ENCODE measurements at places on chromosomes 1 and 21.
A peak's percentile ranks its signal among the peaks of the same experiment; 100 is the strongest.

GRCh38 chr1:230385930-230386329 is 40.2 kb downstream of the PGBD5 start:
- no peak for DNase-seq

DNA sequence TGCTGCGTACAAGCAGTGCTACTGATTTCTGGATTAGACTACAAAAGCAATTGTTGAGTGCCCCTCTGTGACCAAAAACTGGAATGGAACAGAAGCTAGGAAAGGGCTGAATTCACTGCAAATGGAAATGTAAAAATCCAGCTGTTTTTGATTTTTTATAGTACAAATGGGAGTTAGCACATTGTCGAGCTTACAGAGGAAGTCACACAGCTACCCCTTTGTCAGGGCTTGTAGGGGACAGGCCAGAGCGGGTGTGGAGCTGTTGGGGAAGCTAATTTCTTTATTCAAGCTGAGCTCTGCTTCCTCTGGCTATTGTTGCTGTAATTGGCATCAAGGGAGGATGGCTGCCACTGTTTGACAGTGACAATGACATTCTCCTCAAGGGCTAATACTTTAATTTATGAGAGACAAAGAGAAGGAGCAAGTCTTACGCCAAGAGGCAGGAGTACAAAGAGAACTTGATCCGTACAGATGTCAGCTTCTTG is 96.1 kb downstream of the SLC35F3 start:
- no peak for DNase-seq

DNA sequence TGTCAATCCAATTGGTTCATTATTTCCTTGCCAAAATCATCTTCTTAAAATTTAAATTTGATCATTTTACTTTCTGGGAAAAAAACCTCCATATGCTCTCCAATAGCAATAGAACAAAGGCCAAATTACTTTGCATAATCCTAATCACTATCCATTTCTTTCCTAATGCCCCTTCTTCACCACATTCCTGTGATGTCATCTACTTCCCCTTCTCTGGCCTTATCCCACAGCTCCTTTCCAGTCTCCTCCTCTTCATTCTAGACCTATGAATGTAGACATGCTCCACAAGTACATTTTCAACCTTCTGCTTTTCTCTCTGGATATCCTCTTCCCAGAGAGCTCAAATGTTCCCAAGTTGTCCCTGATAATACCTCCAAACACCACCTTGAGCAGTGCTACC is 216.6 kb downstream of the MRPL39 start:
- DNase-seq: no peak

GRCh38 chr1:219708919-219709543 is 96.1 kb upstream of the ZC3H11B start:
- DNase-seq: no peak

GRCh38 chr1:26700711-26701110 is 4.9 kb downstream of the ARID1A start:
- DNase-seq: no peak

- no peak for DNase-seq
These were observed 24.8 kb upstream of the EDN2 start for GRCh38 chr1:41509270-41509671.

DNA sequence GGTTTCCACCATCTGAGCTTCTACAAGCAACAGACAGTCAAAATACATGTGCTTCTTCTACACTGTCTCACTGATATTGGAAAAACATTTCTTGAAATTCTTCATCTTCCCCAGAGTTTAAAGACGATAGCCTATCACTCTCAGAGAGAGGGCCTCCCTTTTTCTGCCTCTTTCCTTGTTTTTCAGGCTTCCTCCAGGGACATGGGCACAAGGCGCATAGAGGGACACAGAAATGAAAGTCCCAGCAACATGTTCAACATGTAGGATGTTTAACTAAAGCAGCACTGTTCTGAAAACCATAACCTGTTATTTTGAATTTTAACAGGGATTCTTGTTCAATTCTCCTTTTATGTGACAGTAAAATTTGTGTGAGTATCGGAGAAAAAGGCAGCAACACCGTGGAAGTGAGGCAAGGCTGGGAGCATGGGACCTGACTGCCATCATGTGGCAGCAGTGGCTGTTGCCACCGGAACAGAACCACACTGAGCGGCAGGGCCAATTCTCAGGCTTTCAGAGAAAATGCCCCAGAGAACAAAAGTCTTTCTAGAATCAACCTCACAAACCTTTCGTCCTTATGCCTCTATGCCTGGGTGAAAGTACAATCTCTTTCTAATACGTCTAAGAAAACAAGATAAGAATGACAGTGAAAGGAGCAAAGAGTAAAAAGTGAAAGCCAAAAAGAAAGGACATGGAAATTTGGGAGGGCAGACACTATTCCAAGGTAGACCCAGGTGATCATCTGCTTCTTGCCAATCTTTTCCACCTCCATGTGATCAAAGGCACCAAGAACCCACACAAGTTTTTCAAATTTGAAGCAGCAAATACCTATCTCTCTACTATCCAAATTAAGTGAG is 54.5 kb downstream of the PCNX2 start:
- DNase-seq: no peak

DNA sequence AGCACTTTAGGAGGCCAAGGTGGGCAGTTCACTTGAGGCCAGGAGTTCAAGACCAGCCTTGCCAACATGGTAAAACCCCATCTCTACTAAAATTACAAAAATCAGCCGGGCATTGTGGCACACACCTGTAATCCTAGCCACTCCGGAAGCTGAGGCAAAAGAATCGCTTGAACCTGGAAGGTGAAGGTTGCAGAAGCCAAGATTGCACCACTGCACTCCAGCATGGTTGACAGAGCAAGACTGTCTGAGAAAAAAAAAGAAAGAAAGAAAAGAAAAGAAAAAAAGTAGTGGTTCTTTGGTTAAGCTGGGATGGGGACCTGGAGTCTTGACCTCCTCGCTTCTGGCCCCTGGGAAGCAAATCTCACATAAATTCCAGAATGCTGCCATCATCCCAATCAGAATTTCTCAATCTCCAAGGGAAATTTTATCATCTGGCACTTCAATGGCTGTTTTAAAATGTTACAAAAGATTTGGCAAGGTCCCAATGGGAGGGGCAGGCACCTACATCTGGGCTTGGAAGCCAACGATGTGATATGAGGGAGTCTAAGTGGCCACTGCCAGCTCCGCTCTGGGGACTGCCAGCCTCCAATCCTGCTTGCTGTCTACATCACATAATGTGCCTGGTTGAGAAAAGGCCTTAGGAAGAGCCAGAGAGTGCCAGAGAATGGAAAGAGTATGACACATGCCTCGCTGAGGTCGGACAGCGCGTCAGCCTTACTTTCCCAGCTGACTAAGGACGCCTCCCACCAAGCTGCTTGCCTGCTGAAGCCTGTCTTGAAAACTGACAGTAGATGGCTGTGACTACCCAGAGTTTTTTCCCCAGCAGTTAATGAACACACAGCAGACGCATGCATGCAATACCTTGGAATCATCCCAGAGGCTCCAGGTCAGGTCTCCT is 42.1 kb upstream of the SRP9 start:
- DNase-seq: peak; percentile 94

DNA sequence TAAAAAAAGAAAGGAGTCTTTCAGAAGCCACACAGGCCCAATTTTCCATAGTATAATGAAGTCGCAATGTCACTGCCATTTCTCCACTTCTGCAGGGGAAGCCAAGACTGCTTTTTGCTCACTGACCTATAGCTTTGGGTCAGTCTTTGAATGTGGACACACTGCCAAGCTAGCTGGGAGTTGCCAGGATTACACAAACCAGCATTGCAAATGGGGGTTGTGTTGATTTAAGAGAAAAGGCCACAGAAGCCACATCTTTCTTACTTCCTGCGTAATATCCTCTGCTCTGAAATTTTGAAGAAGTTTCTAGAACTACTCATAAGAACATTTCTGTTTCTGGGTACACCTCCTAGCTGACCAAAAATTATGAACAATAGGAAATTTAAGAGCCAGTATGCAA is 45.8 kb upstream of the SAMSN1 start:
- DNase-seq: no peak

Measured in AG09309 (cell line).